Esophagus mucosa (tissue), 1 donor: ENCODE measurements at places on chromosomes 4 and X. TPM values are rescaled to one million over a fixed set of nuclear protein-coding genes. Genes with fewer than 3 reads are reported as not detected.

DNA sequence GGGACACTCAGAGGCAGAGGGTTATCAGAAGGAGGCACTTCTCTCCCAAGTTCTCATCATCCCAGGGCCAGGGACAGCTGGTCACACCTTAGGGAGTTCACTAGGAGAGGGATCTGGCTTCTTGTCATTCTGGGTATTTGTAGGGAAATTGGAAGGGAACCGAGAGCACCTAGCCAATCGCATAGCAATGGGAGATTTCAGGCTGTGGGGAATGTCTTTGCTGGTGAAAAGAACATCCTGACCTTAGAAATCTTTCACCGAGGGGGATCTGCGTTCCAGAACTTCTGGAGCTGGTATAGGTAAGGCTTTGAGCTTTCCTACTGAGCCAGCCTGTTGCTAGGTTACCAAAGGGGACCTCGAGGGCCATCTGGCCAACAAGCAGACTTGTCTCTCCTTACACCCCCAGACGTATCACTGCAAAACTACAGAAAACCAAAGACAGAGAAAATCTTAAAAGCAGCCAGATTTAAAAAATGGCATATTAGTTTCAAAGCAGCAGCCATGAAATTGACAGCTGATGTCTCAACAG, 6.8 kb downstream of the HTT-AS start:
- no peak for ATAC-seq

DNA sequence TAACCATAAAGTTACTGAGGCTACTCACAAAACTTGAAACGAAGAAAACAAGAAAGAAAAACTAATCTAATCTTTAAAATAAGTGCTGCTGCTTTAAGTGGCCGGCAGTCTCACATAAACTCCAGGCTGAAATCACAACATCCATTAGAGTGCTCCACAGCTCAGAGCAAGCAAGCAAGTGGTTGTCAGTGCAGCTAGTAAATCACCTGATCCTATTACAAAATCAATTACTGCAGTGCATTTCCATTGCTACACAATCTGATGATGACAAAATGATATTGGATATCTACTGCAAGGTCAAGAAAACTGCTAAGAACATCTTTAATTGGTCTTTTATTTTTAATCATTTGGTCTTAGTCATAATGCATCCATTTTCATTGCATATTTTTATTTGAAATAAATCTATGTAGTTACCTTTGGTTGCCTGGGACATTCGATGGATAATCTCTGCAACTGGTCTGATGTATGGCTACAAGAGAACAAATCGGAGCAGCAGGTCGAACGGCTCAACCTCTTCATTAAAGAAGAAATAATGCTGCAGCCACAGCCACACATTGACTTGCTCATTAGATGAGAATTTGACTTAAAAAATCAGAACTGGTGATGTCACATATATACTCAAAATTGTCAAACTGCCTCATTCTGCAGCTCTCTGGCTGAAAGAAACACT, 87.7 kb downstream of the FBXW7 start:
- ATAC-seq, result no peak

- peak; percentile 44 for ATAC-seq
Measured at GRCh38 chr4:6011686-6012085, 6.5 kb downstream of the C4orf50 start.

DNA sequence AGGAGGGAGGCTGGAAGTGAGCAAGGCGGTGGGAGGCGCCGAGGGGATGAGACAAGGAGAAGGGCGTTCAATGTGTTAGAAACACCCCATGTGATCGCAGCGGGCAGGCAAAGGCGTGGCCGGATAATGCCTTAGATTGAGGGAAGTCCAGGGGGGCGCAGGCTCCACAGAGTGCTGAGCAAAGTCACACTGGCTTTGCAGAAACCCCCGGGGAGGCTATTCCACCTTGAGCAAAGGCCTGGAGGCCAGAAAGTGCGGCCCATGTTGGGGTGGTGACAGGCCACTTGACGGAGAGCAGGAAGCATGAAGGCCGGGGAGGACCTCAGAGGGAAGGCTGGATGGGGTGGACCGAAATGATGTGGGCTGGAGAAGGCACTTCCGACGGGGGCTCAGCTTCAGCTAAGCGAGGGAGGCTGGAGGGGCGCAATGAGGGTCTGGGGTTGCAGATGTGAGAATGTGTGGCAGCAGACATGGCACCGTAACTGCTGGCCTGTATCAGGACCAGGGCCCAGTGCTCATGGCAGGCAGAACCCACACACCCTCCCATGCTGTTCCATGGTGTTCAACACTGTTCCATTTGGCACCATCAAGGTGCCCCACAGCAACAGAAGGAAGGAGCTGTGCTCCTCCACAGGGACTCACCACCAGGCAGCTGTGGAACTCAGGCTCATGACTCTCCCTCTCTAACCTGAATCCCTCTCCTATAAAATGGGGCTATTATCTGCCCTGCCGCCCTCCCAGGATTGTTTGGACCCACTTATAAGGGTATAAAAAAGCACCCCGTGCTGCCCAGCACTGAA, 50.3 kb downstream of the HMX1 start:
- no peak for ATAC-seq

DNA sequence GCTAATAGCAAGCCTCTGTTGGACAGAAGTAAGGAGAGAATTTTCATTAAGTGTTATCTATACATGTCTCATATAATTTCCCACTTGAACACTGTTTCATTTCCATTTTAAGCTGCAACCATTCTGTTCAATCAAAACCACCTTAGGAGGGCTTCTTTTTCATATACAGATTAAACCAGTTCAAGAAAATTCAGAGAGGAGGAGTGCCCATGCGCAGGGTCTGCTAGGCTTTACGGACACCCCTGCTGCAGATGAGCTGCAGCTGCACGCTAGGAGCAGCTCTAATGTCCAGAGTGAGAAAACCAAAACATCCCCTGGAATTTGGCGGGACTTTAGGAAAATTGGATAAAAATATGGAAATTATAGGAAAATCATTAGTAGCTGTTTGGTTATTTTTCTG, 541.0 kb downstream of the SPRY1 start:
- no peak for ATAC-seq

NLGN3 gene
- total RNA-seq, result 0.08 TPM

BMPR1B gene
- total RNA-seq, result 0.24 TPM

GPRASP3 gene
- total RNA-seq, result 1.8 TPM

UGDH gene
- total RNA-seq, result 42.7 TPM

JCHAIN gene
- 21.1 TPM for total RNA-seq
